NCI-H2081 treated with DMSO at 0.1 percent for 48 hours (cell line): ENCODE measurements at places on chromosomes 5 and 9.

- peak; percentile 1 for DNase-seq
Measured at GRCh38 chr5:137660349-137660817, 75.5 kb downstream of the KLHL3 start.

GRCh38 chr5:61466017-61466416 is 134.0 kb downstream of the ZSWIM6 start:
- no peak for DNase-seq

GRCh38 chr5:115309751-115310370 is 13.4 kb upstream of the CCDC112 start:
- DNase-seq = no peak

DNA sequence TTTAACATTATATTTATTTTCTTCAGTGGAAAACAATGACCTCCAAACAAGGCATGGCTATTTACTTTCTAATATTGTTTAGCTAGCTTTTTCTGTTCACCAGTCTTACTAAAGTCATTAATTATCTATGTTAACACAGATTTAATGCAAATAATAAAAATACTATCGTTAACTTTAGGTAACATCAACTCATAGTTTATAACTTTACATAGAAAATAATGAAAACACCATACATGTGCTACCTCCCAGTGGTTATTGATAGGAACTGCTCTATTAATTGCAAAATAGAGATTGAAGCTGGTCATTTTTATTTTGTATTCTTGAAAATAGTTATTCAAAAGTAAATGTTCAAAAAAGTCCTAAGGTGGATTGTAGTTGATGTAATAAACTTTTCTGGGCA is 78.3 kb upstream of the HCN1 start:
- DNase-seq = no peak

- DNase-seq = no peak
Measured at GRCh38 chr5:171596391-171596878, 177.0 kb downstream of the FGF18 start.

DNA sequence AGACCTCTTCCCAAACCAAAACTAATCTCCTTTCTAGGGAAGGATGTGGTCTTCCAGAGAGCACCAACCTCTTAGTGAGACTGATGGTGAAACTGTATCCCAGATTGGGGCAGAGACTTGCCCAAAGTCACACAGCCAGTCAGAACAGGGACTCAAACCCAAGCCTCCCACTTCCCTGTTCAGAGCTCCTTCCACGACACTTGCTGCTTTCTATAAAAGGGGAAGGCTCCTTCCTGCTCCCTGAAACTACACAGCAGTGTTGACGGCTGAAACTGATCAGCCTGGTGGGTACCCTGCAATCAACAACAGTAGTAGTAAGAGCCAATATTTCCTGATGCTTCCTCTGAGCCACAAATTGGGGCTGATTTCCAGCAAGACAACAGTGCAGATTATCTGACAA is 1.5 kb downstream of the TOR2A start:
- no peak for DNase-seq
